Mammary epithelial cell (primary cell): ENCODE measurements at places on chromosomes 11 and 22. TPM values are rescaled to one million over a fixed set of nuclear protein-coding genes. Genes with fewer than 3 reads are reported as not detected.
A peak's percentile ranks its signal among the peaks of the same experiment; 100 is the strongest.

DNA sequence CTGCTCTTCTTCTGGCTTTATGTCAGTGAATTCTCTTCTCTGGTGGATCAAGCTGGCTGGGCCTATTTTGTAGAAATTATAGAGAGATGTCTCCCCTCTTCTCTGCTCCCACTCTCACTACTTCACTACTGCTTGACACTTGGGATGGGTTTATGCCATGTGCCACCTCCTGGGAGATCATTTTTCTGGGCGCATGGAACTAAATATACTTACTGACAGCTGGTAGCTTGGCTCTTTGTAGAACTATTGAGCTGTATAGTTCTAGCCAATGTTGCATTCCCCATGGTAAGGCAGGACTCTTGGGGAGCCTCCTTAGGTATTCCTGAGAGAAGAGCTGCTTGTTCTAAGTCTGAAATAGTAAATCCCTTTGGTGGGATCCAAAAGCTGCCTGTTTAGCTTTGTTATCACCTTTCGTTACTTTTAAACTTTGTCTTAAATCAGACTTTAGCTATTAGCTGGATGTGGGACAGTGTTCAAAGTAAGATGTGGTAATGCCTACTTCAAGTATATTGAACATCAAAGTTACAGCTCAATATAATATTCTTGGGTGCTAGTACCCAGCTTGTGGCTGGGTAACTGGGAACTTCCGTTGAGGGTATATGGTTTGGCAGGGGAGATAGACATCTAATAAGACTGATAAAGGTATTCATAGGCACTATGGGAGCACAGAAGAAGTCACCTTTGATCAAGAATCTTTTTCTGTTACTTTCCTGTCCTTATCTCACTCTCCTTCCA lies 87.5 kb upstream of the RRM1 start:
- DNase-seq = no peak

GRCh38 chr11:46611526-46612304 lies 5.3 kb downstream of the HARBI1 start:
- DNase-seq = no peak

MN1 gene
- 7.3 and 14.0 TPM in 2 replicates for total RNA-seq

DNA sequence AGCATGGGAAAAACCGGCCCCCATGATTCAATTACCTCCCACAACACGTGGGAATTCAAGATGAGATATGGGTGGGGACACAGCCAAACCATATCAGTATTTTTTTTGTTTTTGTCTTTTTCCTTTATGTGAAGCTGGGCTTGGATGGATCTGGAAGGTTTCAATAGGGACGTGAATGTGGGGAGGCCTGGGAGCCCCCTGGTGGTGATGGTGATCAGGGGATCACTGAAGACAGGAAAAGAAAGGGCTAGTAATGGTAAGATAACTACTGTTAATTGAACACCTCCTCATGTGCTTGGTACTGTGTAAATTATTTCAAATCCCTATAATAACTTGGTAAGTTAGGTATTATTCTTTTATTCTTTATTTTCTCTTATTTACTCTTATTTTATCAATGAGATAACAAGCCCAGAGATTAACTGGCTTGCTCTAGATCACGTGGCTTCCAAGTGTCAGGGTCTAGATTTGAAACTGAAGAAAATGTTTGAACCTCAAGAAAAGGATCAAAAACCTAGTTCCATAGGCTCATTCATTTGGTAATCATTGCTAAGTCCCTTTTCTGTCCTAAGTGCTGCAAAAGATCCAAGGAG lies 364.2 kb downstream of the TENM4 start:
- peak; percentile 10 for DNase-seq

GRCh38 chr11:80621871-80622270 lies 1181.0 kb upstream of the TENM4 start:
- no peak for DNase-seq

GRCh38 chr11:81394311-81394710 lies 1339.4 kb downstream of the FAM181B start:
- DNase-seq = no peak

SNX32 gene
- 0.85 and 2.5 TPM in 2 replicates for total RNA-seq

DNA sequence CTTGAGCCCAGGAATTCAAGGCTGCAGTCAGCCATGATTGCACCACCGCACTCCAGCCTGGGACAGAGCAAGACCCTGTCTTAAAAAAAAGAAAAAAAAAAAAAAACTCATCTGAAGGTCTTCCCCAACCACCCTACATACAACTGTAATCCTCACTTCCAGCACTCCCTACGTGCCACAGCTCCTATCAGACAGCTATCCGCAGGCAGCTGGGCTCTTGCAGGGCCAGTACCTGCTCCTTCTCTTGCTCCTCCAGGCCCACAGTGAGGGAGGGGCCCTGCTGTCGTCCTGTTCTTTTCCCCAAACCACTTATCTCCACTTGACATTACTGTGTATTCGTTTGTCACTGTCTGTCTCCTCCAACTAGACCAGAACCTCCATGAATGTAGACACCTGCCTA lies 156.1 kb upstream of the NECTIN1 start:
- no peak for DNase-seq

GRCh38 chr22:37753746-37754145 lies 54.0 kb upstream of the GCAT start:
- no peak for DNase-seq

RFPL1 gene
- not detected in 2 replicates for total RNA-seq

GRCh38 chr22:44909241-44909640 lies 100.6 kb downstream of the PHF21B start:
- no peak for DNase-seq

GRCh38 chr11:48170241-48171233 lies 46.1 kb upstream of the OR4B1 start:
- DNase-seq = no peak

- DNase-seq = no peak
Measured at GRCh38 chr11:1921574-1922141, 2.2 kb downstream of the TNNT3 start.

GRCh38 chr11:96168623-96169022 lies 174.4 kb downstream of the MAML2 start:
- peak; percentile 83 for DNase-seq

FGF19 gene
- total RNA-seq = not detected

KRTAP5-2 gene
- total RNA-seq = not detected

DNA sequence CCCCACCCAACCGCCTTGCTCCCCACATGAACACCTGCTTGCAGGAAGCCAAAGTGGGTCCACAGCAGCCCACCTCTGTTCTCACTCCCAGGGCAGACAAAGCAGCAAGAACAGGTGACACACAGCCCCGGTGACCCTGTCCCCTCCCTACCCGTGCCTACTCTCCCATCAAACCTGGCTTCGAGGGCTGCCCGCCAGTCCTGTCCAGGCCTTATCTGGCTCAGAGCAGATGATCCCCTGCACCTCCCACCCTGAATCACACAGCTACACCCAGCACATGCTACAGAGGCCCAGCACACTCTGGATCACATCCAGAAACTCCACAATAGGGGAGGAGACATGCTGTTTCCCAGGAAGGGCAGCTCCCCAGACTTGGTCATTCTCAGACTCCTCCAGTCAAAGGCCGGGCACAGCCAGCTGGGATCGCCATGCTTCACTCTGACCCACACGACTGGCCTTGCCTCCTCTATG lies 6.2 kb upstream of the RGL4 start:
- DNase-seq = no peak

JAML gene
- not detected in 2 replicates for total RNA-seq

FDX1 gene
- total RNA-seq = 13.3 and 18.1 TPM in 2 replicates

- no peak for DNase-seq
Measured at GRCh38 chr11:119306373-119306890, 10.5 kb downstream of the MCAM start.

DNA sequence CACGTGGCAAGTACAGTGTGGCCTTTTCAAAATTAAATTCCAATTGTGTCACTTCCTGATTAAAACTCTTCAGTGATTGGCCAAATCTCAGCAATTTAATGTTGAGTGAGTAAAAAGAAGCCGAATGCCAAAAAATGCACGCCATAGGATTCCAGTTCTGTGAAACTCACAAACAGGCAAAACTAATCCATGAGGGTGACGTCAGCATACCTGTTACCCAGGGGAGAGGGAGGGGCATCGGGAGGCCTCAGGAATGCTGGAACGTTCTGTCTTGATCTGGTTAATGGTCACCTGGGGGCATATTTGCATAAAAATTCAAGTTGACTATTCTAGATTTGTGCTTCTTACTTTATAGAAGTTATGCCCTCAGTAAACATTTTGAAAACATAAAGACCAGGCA lies 39.9 kb upstream of the RAB1B start:
- no peak for DNase-seq

DNA sequence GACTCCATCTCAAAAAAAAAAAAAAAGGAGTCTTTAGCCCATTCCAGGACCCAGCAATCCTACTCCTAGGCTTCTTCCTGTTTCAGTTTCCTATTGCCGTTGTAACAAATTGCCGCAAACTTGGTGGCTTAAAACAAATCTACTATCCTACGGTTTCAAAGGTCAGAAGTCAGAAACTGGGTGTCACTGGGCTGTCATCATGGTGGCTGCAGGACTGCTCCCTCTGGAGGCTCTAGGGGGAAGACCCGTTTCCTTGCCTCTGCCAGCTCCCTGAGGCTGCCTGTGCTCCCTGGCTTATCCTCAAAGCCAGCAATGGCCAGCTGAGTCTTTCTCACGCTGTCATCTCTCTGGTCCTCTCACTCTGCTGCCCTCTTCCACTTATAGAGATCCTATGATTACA lies 8.7 kb upstream of the DAGLA start:
- no peak for DNase-seq

DNA sequence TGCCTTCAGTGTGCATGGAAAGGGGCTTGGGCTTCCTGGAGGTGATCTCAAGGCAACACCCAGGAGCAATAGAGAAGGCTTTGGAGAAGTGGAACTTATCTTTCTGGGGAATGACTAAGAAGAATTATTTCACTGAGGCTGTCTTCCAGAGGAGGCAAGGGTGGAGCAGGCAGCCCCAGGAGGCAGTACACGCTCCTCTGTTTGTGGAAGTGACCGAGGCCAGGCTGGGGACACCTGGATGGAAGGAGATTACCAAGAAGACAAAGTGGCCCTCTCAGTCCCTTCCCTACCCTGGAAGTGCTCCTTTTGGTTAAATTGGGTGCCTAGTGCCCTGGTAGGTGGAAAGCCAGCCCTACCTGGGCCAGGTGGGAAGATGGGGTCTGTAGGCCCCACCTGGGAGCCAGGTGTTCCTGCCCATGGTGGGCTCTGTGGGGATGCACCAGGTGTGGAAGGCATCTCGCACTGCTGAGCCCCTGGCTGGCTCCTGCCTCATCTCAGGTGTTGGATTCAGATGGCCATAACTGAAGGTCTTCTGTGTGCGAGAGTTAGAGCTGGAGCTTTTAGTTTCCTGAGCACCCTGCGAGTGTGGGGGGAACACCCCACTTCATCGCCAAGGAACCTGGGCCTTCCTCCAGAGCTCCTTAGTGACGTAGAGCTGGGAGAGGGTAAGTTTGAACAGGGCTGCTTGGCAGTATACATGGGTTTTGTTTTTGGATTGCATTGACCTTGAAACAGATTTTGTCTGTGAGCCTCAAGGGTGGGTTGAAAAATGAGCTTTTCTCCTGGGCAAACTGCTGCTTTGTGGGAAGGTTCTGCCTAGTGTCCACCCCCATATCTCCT lies 46.1 kb downstream of the MICAL2 start:
- DNase-seq = no peak

TRIM29 gene
- 341 TPM for total RNA-seq

DNA sequence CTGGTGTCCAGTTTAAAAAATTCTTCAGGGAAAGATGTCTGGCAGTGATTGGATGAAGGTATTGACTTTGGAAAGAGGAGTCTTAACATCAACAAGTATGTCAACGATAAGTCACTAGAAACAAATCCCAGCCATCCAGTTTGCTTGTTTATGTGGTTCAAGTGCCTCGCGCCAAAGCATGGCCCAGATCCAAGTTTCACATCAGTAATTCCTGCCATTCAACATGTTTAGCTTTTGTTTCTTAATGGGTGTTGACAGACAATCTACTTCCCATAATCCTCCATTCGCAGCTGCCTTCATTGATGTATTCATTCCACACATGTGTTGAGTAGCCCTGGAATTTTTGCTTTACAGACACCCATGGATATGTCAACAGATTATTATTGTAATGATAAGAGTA lies 77.8 kb downstream of the UBASH3B start:
- no peak for DNase-seq

OR9I1 gene
- total RNA-seq = not detected in 2 replicates

DNA sequence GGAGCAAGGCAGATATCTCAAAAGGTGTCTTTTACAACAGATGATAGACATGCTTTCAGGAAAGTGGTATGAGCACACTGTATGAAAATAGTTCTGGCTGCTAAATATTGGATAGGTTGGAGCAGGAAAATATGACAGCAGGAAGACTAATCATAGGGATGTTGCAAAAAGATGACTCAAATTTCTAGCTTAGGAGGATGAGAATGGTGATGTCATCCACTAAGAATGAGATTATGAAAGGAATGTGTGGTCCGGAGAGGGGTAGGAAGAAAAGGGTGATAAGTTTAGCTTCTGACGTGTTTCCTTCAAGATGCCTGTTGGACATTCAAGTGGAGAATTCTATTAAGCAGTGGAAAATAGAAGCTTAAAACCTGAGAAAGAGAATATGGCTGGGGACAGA lies 46.4 kb downstream of the RCN1 start:
- peak; percentile 93 for DNase-seq

FREY1 gene
- total RNA-seq = 2.7 TPM

- DNase-seq = no peak
Measured at GRCh38 chr11:33920838-33921613, 29.1 kb upstream of the LMO2 start.

DNA sequence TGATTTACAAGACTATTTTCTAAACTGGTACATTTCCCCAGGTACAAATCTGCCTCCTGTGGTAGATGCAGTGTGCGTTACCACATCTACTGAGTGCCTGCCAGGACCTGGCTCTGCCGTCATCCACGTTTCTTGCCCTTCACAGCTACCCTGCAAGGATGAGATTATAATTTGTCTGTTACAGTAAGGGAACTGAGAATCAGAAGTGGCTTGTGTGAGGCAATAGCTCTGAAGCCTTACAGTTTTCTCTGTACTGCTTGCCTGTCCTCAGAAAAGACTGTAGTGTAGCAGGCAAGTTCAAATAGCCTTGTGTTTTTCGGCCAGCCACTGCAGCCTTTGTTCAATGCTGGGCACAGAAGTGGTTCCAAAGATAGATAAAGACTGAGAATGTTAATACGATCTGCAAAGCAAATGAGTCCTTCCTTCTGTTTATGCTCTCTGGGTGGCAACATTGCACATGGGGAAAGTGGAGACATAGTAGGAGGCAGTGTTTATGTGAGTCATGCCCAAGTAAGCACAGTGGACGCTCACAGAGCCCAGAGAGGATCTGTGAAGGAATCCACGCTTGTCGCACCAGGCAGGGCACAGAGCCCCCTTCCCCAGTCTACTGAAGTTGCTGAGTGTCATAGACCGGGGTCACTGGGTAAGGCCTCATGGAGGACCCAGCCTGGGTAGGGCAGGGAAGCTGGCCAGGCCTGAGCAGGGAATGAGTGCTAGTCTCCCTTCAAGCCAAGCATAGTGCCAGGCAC lies 49.1 kb downstream of the MICAL2 start:
- DNase-seq = peak; percentile 57

DUSP8 gene
- 1.2 TPM for total RNA-seq

DNA sequence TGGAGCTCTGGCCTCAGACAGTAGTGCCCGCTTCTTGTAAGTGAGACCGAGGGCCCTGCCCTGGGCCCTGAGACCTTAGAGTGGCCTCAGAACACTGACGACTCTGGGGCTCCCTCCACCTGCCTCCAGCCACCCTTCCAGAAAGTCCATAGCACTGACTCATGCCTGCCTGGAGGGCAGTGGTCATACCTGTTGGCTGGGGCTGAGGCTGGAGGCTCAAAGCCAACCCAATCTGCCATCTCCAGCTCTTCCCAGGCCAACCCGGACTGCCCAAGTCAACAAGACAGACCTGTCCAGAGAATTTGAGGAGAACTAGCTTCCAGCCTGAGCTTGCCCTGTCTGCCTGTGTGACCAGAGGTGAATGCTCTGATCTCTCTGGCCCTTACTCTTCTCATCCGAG lies 66.9 kb upstream of the TTLL12 start:
- DNase-seq = peak; percentile 11

GRCh38 chr11:104033134-104033533 lies 3.3 kb upstream of the DDI1 start:
- peak; percentile 69 for DNase-seq

CLTCL1 gene
- total RNA-seq = 30.0 TPM
